ENCODE measurements at places on chromosomes 13 and 19.

- no peak for DNase-seq
These were observed at the start of gene TYROBP for GRCh38 chr19:35908010-35908441. TSS of gene TYROBP (minus strand) at chr19:35908295. CDS start at chr19:35908228, 67 bp downstream.

GRCh38 chr19:4700693-4700970, 23.0 kb downstream of the DPP9 start:
- no peak for DNase-seq

DNA sequence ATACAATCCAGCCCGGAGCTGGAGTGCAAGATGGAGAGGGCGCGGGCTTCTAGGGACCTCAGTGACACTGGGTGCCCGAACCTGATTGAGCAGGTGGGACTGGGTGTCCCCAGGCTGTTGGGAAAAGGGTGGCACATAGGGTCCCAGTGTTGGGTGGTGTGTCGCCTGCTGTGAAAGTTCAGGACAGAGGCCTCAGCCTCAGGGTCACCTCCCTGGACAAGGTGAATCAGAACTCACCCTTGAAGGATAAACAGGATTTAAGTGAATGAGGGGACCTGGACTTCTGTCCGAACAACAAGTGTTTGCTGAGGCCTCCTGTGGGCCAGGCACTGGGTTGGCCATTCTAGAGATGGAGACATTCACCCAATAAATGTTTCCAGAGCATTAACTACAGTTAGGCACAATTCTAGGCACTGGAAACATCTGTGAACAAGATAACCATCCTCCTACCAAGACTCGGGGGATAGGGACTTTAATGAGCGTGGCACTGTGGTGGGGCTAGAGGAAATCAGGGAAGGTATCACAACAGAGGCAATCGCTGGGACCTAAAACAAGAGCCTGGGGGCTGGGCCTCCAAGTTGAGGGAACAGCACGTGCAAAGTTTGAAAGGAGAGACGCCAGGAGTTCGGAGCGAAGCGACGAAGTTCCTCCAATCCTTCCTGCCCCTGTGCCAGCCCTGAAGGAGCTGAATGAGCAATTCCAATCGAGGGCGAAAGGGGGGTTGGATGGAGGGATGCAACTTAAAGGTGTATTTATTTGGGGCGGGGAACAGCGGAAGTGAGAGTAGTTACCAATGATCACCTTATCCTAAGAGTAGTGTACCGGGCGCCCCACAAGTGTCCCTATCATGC, 921 bp upstream of the POLD1 start:
- DNase-seq: no peak

DNA sequence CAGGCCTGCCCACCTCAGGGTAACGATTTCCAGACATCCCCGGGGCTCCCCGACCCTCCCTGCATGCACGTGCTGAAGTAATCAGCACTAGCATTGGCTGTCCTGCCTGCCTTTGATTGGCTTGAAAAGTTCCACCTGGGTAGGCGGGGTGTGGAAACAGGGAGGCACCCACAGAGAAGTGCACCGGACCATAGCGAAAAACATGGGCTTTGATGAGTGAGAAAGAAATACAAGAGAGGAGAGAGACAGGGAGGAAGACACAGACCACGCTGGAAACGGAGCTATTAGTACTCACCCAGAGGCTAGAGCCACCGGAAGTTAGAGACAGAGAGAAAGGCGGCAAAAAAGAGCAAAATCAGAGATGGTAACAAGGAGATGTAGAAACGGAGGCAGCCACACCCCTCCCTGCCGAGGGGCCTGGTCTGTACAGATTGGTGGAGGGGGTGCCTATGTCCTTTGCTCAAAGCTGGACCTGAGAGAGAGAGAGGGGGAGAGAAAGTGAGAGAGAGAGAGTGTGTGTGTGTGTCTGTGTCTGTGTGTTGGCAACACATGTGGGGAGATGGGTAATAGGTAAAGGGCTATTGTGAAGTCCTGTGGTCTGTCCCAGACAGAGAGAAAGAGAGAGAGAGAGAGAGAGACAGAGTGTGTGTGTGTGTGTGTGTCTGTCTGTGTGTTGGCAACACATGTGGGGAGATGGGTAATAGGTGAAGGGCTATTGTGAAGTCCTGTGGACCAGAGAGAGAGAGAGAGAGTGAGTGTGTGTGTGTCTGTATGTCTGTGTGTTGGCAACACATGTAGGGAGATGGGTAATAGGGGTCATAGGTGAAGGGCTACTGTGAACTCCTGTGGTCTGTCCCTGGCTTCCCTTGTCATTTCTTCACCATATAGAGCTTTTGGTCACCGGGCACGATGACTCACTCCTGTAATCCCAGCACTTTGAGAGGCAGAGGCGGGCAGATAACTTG, 2.9 kb downstream of the CGB3 start:
- DNase-seq: no peak

DNA sequence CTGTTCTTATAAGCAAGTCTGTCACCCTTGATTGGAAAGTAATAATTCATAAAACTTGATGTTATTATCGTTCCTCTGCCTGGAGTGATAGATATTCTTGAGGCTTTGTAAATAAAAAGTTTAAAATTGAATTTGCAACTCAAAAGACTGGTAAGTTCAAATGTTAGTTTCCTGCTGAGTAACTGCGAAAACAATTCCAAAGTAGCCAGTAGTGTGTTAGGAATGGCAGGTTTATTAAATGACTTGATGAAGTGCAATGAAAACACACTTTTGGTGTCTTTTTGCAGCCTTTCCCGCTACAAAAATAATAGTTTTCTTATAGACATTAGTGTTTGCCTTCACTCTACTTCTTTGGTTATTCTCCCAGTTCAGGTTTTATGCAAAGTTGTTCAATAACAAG, 299.3 kb downstream of the DLEU7 start:
- DNase-seq: no peak

DNA sequence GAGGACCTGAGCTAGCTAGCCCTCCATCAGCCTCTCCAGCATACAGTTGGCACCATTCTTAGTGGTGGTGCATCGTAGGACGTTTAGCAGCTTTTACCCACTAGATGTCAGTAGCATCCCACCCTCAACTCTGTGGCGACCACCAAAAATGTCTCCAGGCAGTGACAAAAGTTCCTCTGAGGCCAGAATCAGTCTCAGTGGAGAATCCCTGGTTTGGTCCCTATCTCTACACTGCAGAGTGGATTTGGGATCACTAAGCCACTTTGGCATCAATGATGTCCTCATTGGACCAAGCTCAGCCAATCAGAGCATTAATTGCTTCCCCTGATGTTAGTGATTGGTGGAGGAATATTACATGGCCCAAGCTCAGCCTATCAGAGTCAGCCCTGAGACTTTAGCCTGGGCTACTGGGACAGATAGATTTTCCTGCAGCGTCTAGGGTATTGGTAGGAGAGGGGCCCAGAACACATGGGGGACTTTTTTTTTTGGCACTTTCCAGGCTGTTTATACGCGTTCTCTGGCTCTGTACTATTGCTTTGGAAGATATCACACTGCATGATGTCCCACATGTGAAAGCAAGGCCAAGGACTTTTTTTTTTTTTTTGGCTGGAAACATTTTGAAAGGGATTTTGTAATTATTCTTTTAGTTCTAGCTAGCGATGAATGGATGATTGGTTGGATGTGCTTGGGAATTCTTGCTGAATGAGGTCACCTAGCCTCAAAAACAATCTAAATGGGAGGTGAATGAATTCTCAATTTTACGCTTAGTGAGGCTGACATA, 7.0 kb downstream of the TMEM221 start:
- peak; percentile 41 for DNase-seq

- no peak for DNase-seq
These were observed 134.9 kb downstream of the KCTD12 start for GRCh38 chr13:76751278-76751677.

DNA sequence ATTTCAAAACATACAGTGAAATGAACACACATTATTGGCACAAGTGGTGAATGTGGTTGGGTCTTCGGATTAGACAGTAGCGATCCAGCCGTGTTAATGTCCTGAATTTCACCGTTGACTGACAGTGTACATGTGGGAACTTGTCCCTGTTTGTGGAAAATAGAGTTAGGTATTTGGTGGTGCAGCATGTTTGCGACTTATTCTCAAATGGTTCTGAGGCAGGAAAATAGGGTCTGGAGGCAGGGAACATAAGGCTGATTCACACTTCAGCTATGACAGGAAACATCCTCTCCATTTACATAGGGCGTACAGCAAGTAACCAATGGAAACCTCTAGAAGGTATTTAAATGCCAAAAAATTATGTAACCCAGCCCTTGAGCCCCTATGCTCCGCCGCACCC, 4.2 kb downstream of the LGALS7B start:
- DNase-seq: peak; percentile 23

GRCh38 chr13:65844266-65844841, 1385.8 kb downstream of the PCDH9 start:
- DNase-seq: no peak

- peak; percentile 100 for DNase-seq
These were observed 547.0 kb upstream of the SLITRK5 start for GRCh38 chr13:87123987-87124784.

DNA sequence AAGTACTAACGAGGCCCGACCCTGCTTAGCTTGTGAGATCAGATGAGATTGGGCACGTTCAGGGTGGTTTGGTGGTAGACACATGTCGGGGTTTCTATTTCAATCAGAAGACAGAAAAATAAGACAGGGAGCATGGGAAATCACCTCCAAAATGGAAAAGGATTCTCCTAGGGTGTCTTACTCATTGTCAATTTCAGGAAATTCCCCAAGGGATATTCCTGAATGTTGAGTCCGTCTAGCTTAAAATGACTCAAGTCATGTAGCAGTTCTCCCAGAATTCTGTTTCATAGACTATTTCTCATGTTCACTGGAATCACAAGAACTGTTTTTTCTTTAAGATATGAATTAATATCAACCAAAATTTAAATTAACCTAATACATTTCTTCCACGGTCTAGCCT, 380.1 kb downstream of the EFNB2 start:
- DNase-seq: no peak

GRCh38 chr19:7456964-7457541, 31.8 kb downstream of the PEX11G start:
- DNase-seq: no peak
